ENCODE measurements at places on chromosomes 7 and 10. TPM values are rescaled to one million over a fixed set of nuclear protein-coding genes. Genes with fewer than 3 reads are reported as not detected.

DNA sequence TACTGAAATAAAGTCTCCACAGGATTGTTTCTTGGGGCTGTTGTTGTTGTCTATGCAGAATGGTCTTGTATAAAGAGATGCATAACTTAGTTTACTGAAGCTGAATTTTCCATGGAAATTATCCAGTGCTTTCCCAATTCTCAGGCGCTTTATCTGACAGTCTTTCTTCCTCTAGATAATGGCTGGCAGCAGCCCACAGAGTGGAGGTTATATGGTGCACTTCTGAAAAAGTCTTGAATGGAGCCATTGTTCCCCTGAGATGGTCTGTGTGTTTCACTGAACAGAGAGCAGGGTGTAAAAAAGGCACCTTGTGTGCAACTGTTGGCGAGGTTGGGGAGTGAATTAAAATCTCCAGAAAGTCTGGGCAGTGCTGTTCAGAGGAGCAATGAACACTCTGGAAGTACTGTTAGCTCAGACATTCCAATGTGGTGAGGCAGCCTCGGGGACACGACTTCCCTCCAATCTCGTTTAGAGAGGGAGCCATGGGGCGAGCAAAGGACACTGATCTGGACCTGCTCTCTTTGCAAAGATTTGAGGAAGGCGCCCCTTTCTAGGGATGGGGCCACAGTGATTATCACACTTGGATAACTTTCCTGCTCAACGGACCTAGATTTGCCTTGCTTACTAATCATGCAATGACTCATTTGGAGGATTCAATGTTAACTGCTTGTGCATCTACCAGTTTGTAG is 2.0 kb upstream of the PLCE1 start:
- DNase-seq = peak; percentile 54

- DNase-seq = no peak
Observed at GRCh38 chr7:2142386-2142785, 90.4 kb downstream of the MAD1L1 start.

- DNase-seq = no peak
Observed at GRCh38 chr10:75388082-75388481, 13.5 kb downstream of the ZNF503 start.

- no peak for DNase-seq
Observed at GRCh38 chr10:114806562-114807391, 14.8 kb upstream of the FHIP2A start.

DNA sequence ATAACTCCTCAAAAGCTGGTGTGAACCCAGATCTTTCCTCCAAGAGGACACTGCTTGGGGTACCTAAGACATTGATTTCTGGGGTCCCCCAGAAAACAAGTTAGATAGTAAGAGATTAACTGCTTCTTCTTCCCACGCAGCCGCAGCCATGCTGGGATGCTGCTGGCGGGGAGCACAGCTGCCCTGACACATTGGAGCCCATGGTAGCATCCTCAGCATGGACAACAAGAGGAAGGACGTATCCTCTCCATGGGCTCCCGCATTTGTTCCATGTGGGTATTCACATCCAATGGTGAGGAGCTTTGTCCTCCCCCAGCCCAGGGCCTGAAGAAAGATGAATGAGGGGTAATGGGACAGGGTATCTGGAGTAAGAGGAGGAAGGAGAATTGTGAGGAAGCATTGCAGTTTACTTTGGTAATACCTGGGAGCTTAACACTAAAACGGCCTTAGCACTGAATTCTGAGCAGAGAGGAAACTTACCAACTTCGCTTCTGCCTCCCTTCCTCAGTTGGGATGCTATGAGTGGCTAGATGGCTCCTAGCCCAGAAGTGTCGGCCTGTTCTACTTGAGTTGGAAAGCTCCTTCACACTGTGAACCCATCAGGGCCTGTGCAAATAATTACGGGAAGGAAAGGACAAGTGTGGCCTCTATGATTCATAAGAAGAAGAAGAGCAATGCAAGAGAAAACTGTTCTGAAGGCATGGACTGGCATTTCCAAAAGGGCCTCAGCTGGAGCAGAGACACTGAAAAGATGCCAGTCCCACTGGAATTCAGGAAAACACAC is 43.9 kb downstream of the C10orf120 start:
- no peak for DNase-seq

- DNase-seq = no peak
Observed at GRCh38 chr10:44983066-44983894, 4.7 kb upstream of the DEPP1 start.

DNA sequence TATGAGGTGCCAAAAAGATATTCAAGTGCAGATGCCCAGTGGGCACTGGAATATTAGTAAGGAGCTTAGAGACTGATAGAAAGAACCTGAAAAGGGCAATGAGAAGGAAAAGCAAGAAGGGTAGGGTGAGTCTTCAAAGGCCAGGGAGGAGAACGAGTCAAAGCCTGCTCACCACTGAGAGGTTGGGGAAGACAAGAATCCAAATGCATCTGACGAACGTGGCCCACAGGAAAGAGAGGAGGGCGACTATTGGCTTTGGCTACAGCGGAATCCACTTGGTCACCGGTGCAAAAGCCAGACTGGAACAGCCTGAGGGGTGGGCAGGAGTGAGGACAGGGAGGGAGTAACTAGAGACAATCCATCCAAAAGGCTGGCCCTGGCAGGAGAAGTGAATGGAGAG is 216.7 kb upstream of the KLF14 start:
- DNase-seq = no peak

GRCh38 chr7:43302773-43303460 is 190.5 kb downstream of the HECW1 start:
- DNase-seq = no peak

DNA sequence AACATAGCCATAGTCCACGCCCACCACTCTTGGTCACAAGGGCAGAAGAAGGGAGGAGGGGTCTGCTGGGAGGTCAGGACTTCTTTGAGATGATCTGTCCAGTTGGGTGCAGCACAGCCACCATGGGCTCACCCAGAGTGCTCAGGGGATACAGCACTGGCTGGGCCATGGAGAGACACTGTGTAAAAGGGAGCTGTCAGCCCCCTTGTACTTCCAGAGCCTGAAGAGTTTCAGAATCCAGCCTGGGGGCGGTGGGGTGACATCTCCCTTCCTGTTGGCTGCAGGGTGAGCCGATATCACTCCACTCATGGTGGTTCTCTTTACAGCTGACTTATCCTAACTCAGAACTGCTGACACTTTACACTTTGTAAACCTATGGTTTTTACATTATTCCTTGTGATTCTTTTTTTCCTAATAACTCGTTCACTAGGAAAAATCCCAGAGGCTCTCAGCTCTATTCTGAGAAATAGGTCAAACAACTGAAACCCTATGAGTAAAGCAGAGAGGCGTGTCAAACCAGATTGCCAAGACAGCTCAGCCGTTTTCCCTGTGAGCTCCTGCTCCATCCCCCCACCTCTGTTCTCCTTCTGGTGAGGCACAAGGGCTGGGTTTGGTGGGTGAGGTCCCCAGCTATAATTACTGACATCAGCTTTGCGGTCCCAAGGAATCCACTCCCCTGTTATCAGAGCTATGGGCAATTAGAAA is 3.2 kb upstream of the MRPS24 start:
- DNase-seq = peak; percentile 23

GRCh38 chr10:103725242-103725641 is 130.1 kb downstream of the SH3PXD2A start:
- DNase-seq = no peak

- DNase-seq = no peak
Observed at GRCh38 chr7:86013662-86014061, 630.0 kb upstream of the GRM3 start.

DNA sequence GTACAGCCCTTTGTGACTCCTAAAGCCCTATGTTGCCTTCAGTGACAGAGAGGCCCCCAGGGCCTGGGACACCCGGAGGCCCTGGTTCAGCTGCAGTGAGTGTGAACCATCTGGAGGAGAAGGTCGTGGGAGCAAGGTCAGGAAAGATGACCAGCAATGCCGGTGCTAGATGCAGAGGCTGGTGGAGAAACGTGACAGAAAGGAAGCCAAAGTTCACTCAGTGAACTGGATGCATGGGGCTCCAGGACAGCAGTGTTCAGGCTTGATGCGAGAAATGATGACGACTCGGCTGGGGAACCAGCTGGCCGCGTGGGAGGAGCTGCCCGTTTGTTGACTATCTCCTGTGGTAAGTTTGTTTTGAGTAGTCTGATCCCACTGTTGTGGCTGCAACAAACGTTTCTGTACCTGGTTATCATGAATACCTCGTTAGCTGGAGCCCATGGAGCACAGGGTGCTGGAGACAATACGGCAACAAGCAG is 54.1 kb upstream of the MKRN1 start:
- DNase-seq = no peak

DNA sequence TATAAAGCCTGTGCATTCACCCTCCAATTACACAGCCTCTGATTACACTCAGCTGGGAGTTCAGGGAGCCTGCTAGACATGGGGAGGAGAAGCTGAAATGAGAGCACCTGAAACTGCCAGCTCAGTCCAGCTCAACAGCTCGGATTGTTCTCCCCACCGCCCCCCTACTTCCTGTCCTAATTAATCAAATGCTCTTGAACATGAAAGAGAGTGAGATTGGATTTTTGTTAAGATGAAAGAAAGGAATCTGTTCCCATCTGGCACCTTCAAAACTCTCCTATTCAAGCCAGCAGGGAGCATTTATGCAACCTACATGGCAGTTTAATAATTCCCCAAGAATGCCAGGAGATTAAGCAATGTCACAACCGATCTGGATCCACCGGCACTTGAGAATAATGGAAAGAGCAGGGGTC is 98.0 kb downstream of the NPSR1 start:
- DNase-seq = no peak

DNA sequence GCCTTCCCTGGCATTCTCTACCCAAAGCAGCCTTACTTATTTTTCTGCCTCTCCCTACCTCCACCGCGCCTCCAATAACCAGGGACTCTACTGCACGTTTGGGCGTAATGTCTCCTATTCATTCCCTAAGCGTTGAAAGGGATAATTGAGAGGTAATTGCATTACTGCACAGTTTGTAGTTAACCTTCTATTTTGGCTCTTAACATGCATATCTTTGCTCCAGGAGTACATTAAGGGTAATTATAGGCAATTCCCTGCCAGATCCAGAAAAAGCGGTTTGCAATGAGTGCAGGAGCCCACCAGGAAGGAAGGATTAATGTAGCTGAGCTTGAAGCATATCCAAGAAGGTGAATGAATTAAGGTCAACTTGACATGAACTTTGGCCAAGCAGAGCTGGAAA is 558.4 kb downstream of the TYW1 start:
- DNase-seq = no peak

DNA sequence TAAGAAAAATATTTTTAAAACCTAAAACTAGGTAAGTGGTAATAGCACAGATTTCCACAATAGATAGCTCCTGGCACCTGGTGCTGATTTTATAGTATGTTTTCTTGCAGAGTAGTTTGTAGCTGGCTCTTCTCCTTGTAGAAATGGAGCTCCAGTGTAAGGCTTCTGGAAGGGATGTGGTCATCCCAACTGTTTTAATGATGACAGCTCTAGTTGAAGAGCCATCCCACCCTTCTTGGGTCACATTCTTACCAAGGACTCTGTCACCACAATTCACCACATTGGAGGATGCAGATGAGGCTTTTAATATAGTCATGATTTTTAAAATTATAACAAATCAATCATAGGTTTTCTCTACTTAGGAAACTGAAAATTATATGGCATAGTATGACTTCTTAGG is 31.0 kb downstream of the TES start:
- no peak for DNase-seq

- no peak for DNase-seq
Observed at GRCh38 chr10:113983552-113983951, 60.1 kb upstream of the ADRB1 start.

GRCh38 chr7:93031795-93032194 is 86.0 kb downstream of the SAMD9 start:
- DNase-seq = no peak

DNA sequence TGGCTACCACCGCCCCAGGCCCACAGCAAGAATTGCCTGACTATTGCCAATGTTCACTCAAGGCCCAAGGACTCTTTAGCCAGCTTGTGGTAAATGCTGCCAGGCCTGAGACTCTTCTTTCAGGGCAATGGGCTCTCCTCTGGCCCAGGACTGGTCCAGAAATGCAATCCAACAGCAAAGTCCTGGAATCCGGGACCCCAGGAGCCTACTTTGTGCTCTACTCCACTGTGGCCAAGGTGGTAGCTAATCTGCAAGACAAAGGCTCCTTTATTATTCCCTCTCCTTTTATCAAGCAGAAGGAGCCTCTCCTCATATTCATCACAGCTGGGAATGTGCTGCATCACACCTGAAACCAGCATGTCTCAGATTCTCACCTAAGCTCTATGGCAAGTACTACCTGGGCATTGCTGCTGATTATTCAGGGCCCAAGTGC is 107.6 kb upstream of the PRSS58 start:
- DNase-seq = no peak

DNA sequence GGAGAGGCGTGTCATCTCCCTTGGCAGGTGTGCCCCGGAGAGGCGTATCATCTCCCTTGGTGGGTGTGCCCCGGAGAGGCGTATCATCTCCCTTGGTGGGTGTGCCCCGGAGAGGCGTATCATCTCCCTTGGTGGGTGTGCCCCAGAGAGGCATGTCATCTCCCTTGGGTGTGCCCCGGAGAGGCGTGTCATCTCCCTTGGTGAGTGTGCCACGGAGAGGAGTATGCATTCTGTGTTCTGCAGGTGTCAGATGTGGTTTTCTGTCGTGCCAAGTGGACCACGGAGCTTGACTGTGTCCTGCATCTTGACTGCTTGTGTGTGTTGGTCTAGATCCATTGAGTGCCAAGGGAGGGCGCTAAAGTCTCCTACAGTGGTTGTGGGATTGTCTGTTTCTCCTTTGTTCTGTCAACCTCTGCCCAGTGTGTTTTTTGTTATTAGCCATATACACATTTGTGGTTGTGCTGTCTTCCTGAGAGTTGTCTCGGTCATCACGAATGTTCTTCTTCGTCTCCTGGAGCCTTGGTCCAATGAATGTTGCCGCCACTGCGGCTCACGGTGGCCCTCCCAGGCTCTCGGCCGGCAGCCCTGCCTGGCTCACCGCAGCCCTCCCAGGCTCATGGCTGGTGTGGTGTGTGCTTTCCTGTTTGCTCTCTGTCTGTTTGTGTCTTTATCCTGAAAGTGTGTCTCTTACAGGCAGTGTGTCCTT is 96.8 kb downstream of the INPP5A start:
- DNase-seq = no peak

Gene POT1
- 15.8 TPM for total RNA-seq

Gene MEOX2
- total RNA-seq = not detected

Gene C10orf71
- total RNA-seq = not detected

Gene FAM171A1
- 32.0 TPM for total RNA-seq

Gene SLC13A1
- total RNA-seq = not detected

Gene CLCN1
- total RNA-seq = not detected

Gene STK32C
- total RNA-seq = 12.2 TPM

Gene MAGI2
- 5.1 TPM for total RNA-seq

Gene TRPV5
- not detected for total RNA-seq

Gene EXOC4
- 49.9 TPM for total RNA-seq

Gene ZNF239
- total RNA-seq = 8.4 TPM

Gene PAX4
- not detected for total RNA-seq

Gene ODAD2
- 1.3 TPM for total RNA-seq

Gene FAM170B
- total RNA-seq = not detected

Gene SPDYE16
- total RNA-seq = not detected

Gene LIPK
- not detected for total RNA-seq
